ENCODE measurements at places on chromosomes 2 and 18. TPM values are rescaled to one million over a fixed set of nuclear protein-coding genes. Genes with fewer than 3 reads are reported as not detected.

The PHOSPHO2 gene
- 9.6 TPM for total RNA-seq

The CNGA3 gene
- total RNA-seq = 7.6 TPM

The MEP1B gene
- total RNA-seq = not detected

The CEP192 gene
- 20.1 TPM for total RNA-seq

The PGAP1 gene
- total RNA-seq = 175 TPM

The PARD6G gene
- total RNA-seq = 25.2 TPM

The SLC5A7 gene
- total RNA-seq = 0.27 TPM

The C2orf78 gene
- total RNA-seq = not detected

The CFC1 gene
- 1.8 TPM for total RNA-seq

The TMEM247 gene
- total RNA-seq = not detected

DNA sequence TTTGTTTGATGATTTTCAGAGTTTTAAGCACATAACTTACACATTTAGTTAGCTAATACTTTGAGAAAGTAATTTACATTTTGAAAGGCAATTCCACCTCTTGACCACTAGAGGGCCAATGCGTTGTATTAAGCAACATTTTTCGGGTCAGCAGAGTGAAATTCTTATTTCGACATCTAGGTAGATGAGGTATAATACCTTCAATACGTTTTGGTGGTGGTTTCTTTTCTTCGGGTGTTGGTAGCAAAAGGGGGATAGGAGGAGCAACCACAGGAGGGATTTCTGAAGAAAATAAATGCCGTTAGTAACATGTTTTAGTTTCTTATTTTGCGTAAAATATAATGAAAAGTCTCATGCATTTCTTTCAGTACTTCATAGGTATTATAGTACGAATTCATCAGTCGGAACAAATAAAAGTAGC lies 106.3 kb downstream of the TTN start:
- no peak for DNase-seq

GRCh38 chr2:161096336-161096735 lies 63.9 kb upstream of the TANK start:
- no peak for DNase-seq

- DNase-seq = no peak
These were observed 59.5 kb downstream of the CHN1 start for GRCh38 chr2:174945601-174946260.

DNA sequence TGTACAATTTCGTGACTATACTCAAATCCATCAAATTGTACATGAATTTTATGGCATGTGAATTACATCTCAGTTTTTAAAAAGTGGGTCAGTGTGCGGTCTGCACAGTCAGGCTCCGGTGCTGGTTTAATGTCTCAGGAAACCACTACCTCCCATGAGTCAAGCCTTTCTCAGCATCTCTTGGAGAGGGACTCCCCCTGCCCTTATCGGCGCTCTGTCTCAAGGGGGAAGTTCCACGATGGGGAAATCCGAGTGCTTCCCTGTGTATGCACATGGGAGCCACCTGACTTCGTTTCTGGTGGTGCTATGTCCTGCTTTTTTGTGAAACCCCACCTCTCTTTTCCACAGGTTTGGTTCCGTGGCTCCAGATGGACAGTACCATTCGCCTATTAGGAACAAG lies 72.5 kb downstream of the ACOXL start:
- no peak for DNase-seq

DNA sequence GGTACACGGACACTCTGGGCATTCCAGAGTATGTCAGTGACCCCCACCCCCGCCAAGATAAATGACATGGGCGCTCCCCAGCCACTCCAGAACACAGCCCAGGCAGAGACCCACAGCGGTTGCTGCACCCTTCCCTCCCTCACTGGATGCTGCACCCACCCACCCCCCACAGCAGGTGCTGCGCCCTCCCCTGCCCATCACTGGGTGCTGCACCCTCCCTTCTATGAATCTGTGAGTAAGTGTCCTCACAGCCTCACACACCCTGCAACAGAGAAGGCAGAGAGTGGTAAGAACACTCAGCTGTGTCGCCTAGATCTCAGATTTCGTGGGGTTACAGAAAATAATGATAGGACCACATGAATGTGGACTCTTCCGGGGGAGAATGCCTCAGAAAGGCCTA lies 23.5 kb downstream of the CHMP1B start:
- DNase-seq = no peak

GRCh38 chr18:73987247-73987980 lies 160.2 kb downstream of the FBXO15 start:
- DNase-seq = no peak

DNA sequence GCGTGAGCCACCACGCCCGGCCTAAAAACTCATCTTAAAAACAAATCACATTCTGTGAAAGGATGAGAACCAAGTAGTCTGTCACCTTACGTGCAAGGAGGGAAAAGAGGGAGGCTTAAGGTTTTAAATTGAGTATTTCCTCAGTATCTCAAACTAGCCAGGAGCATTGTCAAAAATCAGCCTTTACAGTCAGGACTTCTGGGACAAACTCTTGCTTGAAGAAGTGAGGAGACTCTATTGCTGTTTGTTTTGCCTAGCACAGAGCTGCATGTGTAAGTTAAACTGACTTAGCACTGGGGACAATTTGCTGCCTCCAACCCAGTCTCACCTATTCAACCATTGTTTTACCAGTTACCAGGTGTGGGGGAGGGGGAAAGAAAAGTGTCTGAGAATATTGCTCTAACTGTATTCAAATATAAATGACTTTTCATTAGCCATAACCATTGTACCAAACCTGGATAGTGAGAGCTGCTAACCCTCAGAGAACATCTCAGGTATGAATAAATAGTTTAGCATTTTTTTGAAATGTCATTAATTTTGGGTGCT lies 3.6 kb downstream of the INO80D start:
- no peak for DNase-seq

- no peak for DNase-seq
These were observed 58.6 kb downstream of the POMC start for GRCh38 chr2:25109822-25110221.

DNA sequence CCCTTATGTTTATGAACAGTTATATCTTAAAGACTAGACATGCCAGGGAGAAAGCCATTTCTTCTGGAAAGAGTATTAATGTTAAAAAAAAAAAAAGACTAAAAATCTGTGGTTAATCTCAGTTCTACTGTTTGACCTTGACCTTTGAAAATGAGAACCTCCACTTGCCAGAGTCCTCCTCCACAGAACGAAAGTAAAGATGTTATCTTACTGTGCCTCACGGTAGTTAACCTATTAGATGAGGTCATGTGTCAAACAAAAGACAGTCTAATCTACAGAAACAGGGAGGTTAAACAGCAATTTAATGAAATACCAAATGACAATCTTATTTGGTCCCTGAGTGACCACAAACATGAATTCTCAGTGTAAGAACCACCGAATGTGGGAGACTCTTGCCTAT lies 51.2 kb downstream of the SLC14A2 start:
- DNase-seq = no peak

GRCh38 chr18:56900195-56901094 lies 246.4 kb upstream of the BOD1L2 start:
- no peak for DNase-seq

DNA sequence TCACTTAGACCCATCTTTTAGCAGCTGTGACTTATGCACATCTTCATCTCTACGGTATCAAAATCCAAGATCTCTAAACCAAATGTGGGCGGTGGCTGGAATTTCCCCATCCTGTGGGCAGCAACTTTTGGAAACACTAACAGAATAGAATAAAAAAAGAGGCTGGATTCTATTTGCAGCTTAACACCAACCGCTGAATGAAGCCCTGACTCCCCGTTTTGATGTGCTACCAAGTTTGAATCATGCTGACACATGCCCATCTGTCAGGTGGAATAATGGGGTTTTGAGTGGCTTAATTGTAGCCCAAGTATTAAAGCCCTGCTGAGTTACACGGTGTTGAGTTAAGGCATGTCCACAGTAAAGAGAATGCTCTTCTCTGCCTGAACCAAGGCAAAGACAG lies 165.2 kb downstream of the MTCL1 start:
- no peak for DNase-seq

- no peak for DNase-seq
These were observed 193.7 kb downstream of the INO80D start for GRCh38 chr2:205892251-205892655.

DNA sequence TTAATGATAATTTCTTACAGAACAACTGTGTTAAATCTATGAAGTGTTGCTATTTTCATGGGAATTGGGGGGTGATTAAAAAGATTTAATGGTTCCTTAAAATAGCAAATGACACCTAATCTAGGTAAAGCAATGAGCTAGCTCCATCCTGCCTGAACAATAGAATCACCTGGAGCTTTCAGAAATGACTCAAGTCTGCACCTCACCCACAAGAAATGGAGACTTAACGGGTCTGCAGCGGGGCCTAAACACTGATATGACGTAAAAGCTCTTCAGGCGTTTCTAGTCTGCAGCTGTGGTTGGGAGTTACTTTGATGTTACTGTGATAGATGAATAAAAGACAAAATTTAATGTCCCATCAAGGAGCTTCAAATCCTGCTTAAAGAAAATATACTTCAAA lies 328.2 kb downstream of the RND3 start:
- DNase-seq = no peak

DNA sequence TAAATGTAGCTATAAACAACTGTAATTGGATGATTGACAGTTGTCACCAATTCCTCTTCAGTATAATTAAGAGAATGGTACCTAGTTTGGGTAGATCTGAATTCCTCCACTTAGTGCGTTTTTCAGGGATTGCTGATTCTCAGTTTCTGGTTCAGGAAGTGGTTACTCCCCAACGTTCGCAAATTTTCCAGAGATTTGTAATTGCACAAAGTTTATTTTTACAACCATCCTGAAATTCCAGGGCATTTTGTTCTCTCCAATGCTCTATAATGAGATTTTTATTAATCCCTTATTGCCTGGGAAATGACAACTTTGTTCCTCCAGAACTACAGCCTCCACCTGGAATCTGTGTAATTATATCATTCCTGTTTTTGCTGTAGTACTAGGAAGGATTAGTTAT lies 710.6 kb upstream of the ZEB2 start:
- no peak for DNase-seq

GRCh38 chr2:225013425-225014365 lies 28.6 kb downstream of the DOCK10 start:
- DNase-seq = no peak

DNA sequence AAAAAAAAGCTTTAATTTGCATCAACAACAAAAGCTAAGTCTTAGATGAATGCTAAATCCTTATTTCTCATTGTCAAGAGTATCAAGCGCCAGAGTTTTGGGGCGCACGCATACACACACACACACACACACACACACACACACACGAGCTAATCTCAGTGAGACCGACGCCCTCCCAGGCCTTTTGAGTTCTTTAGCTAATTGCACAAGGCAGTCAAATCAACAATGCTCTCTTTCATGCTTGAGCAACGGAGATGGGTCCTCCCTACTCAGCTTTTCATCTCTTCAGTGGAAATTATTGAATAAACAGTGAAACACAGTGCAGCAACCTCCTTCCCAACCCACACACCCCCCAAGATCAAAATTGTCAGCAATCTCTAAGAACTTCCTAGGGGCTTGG lies 19.2 kb downstream of the GKN1 start:
- no peak for DNase-seq

- DNase-seq = no peak
These were observed 103.6 kb upstream of the SERPINE2 start for GRCh38 chr2:224142397-224143312.

GRCh38 chr18:50720325-50720674 lies 99.5 kb downstream of the MRO start:
- DNase-seq = no peak

GRCh38 chr18:6624661-6625311 lies 104.7 kb upstream of the ARHGAP28 start:
- no peak for DNase-seq

- DNase-seq = no peak
These were observed 88.6 kb upstream of the RTN4 start for GRCh38 chr2:55138882-55139229.

DNA sequence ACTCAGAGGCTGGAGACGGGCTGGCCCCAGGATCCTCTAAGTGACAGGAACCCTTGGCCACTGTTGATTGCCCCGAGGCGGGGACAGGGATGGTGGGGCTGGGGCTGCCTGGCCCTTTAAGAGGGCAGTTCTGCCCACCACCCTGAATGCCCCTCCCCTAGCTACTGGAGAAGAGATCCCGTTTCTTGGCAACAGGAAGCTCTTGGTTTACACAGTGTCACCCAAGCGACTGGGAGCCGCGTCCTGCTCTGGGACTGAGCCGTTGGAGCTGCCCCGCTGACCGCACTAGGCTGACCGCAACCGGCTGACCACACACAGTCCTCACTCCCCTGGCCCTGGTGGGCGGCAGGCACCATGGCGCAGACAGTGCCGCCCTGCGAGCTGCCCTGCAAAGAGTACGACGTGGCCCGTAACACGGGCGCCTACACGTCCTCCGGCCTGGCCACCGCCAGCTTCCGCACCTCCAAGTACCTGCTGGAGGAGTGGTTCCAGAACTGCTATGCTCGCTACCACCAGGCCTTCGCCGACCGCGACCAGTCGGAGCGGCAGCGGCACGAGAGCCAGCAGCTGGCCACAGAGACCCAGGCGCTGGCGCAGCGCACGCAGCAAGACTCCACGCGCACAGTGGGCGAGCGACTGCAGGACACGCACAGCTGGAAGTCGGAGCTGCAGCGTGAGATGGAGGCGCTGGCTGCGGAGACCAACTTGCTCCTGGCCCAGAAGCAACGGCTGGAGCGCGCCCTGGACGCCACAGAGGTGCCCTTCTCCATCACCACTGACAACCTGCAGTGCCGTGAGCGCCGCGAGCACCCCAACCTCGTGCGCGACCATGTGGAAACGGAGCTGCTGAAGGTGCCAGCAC lies at the start of gene TEKT4:
Gene TEKT4 (plus strand): TSS at position 205 of the 862 bp plus-strand sequence. CDS start 150 bp downstream, at position 355.
- peak; percentile 44 for DNase-seq

DNA sequence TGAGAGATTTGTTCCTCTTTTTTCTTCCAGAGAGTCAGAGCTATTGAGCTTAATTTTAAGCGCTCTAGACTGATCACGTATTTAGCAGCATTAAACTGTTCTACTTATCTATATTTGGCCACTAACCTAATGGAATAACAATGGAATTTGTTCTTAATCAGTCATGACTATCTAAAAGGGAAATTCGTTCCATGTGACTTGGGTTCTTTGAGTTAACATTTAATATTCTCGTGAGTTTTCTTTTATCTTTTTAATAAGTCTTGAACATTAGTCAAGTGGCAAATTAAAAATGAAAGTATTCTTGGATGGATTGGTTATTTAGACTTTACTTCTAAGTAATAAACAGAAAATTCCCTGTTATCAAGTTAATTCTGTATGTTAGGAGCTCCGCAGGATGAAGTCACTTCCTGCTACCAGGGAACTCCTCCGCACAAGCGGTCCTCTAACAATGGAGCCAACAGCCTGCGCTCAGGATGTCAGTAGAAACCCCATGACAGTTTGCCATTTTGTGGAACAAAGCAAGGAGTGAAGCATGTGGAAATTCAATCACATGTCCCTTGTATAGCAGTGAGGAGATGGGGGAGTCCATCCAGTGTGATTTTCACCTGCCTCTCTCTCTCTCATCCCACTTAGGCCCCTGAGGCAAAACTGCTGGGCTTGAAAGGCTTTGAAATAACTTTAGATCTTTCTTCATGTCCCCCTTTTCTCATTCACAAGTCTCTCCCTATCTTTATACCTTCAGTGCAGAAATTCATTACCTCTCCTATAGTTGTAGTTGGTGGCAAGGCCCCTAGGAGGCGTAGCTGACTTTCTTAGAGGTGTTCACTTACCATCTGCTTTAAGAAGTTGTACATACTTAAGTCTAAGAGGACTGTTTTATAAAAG lies 138.1 kb downstream of the WDR7 start:
- peak; percentile 57 for DNase-seq

Measured in glutamatergic neuron (in vitro differentiated cells).